ENCODE measurements at places on chromosomes 1 and 21.
A peak's percentile ranks its signal among the peaks of the same experiment; 100 is the strongest.

- no peak for DNase-seq
Measured at GRCh38 chr1:35533586-35533985, 23.6 kb downstream of the KIAA0319L start.

- no peak for DNase-seq
Measured at GRCh38 chr1:54017979-54018378, at the start of gene LDLRAD1. LDLRAD1 (minus strand) TSS chr1:54018186; CDS start chr1:54018112, 74 bp downstream.

GRCh38 chr1:91651661-91652071 lies 151.0 kb downstream of the CDC7 start:
- no peak for DNase-seq

- no peak for DNase-seq
Measured at GRCh38 chr1:119903443-119903835, 7.1 kb upstream of the ADAM30 start.

DNA sequence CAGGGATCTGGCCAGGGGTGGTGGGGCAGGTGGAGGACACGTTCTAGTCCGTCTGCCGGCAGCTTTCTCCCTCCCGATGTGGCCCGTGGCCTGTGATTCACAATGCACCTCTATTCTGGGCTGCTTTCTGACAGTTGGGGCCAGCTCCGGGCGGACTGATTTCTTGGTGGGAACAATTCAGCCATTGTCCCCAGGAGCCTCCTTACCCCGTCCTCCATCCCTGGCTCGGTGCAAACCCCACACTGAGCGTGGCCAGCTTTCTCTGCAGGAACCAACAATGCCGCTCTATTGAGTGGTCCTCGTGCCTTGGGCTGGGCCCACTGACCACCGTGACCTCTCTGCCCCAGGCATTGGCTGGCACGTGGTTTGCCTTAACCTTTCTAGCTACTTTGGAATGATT lies 29.7 kb downstream of the PADI2 start:
- no peak for DNase-seq

DNA sequence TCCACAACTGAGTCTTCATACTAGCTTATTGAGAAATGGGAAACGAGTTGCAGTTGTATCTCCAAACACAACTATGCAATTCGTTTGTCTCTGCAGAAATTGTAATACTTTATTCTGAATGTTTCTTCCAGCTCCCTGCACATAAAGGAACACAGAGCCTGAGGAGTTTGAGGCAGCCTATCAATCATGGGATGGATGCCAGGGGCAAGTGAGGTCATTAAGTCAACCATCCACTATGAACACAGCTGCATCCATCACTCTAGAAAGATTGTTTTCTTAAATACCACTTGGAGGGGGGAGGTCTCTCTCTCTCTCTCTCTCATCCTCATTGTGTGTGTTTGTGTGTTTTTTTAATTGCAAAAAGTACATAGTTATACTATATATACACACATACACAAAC lies 2.9 kb upstream of the PSMB2 start:
- DNase-seq, result no peak

- DNase-seq, result peak; percentile 95
Measured at GRCh38 chr1:26744075-26744959, 43.4 kb upstream of the PIGV start.

- no peak for DNase-seq
Measured at GRCh38 chr1:30903343-30904034, 5.1 kb downstream of the SDC3 start.

DNA sequence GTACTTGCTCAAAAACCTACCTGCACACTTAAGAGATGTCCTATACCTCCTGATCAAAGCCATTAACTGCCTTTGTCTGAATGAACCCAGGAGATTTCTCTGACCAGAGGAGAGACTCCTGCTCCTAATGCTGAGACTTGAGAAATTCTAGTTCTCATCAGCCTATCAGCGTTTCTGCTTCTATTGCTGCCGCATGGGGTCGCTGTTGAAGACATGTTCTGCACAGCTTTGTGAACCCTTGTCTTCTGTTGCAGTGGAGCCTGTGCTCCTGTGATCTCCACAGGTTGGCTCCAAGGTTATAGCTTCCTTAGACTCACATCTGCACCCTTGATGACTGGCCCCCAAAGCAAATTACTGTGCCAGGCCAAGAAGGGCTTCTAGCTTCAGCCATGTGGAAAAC lies 40.2 kb downstream of the EDN2 start:
- no peak for DNase-seq

- DNase-seq, result no peak
Measured at GRCh38 chr1:30405631-30406212, 317.7 kb downstream of the MATN1 start.

DNA sequence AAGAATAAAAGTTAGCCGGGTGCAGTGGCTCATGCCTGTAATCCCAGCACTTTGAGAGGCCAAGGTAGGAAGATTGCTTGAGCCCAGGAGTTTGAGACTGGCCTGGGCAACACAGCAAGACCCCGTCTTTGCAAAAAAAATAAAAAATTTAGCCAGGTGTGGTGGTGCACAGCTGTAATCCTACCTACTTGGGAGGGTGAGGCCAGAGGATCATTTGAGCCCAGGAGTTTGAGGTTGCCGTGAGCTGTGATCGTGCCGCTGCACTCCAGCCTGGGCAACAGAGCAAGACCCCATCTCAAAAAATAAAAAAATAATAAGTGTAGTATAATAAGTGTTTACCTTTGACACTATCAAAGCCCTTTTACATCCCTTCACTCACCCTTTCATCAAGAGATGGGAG lies 5.0 kb downstream of the ACTN2 start:
- no peak for DNase-seq

Measured in SIG-M5 (cell line).